ENCODE measurements at places on chromosomes 2 and 18.

- DNase-seq = no peak
Measured at GRCh38 chr2:236888794-236889780, 196.6 kb upstream of the COPS8 start.

DNA sequence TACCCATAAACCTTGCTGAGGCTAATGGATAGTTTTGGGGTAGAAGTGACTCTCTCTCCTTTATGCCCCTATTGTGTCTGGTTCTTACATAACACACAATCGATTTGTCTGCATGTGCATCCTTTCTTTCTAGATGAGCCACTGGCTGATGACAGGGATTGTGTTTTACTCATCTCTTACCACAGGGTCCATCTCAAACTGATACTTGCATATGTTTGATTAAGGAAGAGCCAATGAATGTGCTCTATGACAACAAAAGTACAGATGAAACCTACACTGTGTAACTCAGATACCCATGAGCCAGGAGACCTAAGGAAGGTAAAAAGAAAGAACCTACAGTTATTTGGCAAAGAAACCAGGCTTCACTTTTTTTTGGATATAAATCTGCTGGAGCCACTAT, 13.2 kb upstream of the BZW1 start:
- no peak for DNase-seq

GRCh38 chr2:20584399-20585358, 66.2 kb downstream of the HS1BP3 start:
- peak; percentile 71 for DNase-seq

GRCh38 chr2:231894566-231895380, 31.4 kb downstream of the NPPC start:
- no peak for DNase-seq

GRCh38 chr2:191638802-191639172, 39.1 kb upstream of the NABP1 start:
- DNase-seq = no peak

- DNase-seq = no peak
Measured at GRCh38 chr2:17608251-17608650, 67.8 kb downstream of the VSNL1 start.

- no peak for DNase-seq
Measured at GRCh38 chr18:47983946-47984345, 53.5 kb upstream of the SMAD2 start.

GRCh38 chr18:12334366-12334808, 26.3 kb downstream of the TUBB6 start:
- DNase-seq = no peak

GRCh38 chr2:198961547-198961946, 496.2 kb downstream of the SATB2 start:
- no peak for DNase-seq

DNA sequence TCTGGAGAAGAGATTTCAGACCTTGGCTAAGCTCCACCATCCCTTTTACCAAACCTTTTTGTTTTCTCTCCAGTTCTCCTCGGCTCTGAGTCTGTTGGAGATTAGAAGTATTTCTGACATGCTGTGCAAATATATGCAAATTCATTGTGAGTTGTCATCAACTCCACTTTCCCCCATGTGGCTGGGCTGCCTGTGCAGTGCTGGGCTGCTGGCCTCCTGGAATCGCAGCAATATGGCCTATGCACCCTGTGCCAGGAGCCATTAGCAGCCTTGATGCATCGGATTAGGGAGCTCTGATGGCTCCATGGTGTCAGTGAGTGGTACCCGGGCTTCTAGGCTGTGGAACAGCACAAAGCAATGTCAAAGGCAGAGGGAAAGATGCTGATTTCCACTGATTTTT, 80.0 kb downstream of the GPR39 start:
- DNase-seq = no peak

DNA sequence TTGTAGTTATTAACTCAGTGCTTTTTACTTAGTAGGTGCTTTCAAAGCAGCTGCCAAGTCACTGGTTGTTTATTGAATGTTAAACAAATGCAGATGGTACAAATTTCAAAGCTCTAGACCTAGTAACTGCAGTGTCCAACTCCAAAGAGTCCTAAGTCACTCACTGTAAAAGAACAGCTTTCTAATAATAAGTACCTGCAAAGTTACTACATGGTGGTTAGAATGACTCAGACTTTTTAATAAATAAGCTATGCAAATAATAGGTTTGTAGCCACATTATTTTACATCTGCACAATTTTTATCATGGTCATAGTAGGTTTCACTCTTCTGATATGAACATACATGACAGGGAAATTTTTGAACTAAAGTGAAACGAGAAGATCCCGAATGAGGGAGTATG, 1620.4 kb upstream of the CELF4 start:
- no peak for DNase-seq

DNA sequence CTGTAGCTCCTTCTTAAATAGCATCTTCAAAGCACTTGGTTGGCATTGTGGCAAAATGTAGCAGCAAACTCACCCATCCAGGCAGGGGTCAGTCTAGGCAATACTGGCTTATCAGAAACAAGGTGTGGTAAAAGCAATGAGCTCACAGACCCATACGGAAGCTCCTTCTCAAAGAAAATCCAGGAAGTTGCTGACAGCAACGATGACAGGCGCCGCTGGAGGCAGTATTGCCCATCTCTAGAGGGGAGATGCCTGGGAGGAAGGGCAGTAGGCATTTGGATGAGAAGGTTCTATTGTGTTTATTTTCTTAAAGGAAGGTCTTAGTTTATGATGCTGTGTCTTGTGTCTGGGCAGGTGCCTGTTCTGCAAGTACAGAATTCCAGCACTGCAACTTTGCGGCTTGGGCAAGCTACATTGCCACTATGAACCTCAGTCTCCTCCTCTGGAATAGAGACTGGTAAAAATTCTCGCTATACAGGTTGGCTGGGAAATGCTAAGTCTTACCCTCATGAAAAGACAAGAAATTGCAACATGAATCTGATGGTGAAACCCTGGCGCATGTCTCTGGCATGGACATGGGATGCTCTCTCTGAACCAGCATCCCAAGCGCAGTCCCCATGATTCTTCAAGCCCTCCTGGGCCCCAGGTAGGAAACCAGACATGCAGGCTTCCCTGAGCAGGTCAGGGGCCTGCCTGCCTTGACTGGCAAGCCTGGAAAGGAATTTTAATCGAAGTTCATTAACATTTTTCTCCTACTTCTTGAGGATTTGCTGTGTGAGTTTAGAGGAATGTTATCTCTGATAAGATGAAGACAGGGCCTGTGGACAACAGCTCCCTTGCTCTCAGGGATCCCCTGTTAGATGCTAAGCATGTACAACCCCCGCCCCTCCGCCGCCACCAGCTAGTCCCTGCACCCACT, 156.0 kb downstream of the TFCP2L1 start:
- DNase-seq = peak; percentile 71

DNA sequence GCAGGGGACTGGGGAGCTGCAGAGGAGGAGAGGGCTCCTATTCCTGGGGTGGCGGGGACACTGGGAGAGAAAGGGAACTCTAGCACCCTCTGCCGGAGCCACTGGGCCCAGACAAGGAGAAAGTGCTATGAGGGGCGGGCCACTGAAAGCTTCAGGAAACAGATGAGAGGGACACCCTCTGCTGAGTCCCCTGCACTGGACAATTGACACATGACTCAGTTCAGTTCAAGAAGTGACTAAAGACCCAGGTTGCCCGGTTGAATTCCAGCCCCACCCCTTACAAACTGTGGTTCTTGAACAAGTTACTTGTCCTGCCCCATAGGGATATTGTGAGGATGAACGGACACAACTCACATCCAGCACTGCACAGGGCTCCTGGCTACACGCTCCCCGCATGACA, 5.0 kb downstream of the RUFY4 start:
- no peak for DNase-seq

- no peak for DNase-seq
Measured at GRCh38 chr2:66794070-66794469, 359.1 kb downstream of the MEIS1 start.

DNA sequence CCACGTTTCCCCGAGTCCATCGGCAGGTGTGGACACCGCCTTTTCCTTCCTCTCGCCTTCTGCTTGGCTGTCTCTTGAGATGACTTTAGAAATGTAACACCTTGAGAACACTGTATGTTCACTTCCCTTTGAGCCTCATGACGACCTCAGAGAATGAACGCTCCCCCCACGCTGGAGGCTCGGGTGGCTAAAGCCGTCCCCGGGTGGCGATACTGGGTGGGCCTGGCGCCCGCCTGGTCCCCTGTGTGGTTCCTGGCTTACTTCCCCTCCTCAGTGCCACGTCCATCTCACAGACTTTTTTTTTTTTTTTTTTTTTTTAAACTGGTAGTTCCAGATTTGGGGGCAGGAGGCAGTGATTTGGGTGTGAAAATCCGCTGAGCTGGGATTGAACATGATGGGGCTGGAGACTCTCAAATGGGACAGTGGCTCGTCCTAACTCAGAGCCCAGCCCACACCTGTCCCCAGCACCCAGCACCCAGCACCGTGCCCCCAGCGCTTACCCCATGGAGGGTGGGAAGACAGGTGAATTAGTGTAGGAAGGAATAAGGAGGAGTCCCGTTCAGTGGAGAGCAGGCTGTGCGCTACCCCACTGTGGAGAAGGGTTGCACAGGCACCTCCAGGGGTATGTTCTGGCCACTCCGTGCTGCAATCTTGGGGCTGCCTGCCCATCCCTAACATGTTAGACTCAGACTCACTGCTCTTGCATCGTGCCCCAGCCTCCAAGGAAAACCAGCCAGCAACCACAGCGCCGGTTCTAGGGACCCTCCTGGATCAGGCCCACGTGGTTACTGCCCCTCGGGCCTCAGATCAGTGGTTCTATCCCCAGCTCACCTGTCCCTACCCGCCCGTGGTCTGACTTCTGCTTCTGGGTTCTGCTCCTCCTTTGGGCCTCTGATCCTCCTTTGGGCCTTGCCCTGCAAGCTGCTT, 174.0 kb downstream of the ASB1 start:
- DNase-seq = no peak

GRCh38 chr2:100070078-100070477, 72.3 kb downstream of the AFF3 start:
- DNase-seq = no peak

DNA sequence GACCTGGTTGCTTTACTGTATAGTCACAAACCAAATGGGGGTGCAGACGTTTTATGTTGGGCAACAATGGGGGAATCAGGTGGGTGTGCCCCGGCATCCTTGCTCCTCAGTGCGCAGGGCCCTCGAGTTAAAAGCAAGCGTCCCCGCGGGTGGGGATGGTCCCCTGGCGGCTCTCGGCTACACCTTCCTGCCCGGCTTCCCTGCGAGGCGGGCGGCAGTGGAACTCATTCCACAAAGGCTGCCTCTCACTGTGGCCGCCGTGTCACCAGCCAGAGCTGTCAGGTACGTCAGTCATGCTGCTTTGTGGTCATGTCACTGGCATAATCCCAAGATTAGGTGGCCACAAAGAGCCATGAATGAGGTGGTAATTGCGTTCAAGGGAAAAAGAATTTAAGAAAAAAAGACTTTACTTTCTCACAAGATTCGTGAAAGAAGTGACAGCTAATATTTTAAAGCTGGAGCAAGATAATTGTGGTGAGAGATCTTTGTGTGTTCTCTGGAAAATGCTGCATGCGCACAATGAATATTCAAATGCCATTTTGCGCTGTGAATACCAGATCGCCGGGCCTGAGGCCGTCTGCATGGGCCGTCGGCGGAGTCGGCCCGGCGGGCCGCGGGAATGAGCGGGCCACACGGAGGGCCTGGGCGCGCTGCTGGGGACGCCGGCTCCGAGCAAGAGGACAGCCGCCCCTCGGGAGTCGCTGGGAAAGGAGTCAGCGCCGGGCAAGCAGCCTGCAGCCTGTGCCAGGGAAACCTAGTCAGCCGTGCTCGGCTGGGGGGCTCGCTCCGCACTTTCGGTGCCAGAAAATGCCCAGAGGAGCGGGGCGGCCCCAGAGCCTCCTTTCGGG, 82.3 kb upstream of the LDLRAD4 start:
- DNase-seq = peak; percentile 84

- no peak for DNase-seq
Measured at GRCh38 chr2:64151476-64151875, 7.3 kb upstream of the PELI1 start.

DNA sequence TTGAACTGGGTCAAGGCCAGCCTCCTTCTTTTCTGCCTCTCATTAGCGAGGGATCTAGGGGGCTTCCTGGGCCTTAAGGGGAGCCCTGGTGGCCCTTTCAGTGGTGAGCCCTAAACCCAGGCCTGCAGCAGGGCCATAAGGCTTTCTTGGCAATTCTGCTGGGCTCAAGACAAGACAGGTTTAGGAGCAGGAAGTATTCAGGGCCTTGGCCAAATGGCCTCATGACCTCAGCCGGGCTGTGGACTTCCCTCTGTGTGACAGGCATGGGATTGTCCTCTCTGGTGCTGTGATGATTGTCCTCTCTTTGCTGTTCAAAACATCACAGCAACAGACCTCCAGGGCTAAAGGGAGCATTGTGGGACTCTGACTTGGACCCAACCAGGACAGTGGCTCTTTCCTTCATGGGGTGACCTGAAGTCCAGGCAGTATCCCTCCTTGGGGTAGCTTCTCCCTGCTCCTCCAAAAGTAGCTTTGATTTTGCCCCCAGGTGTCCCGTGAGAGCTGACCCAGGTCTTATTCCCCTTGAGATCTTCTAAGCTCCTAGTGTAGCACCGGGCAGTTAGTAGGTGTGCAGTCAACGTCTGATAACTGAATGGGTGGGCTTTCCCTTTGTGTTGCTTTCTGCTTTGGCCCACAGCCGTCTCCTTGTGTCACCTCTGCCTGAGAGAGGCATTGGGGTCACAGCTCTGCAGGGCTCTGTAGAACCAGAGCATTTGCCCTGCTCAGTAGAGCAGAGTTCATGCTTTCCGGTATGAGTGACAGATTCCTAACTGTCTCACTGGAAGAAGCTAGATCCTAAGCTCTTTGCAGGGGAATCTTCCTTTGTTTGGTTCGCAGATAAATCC, 14.7 kb downstream of the FOSL2 start:
- no peak for DNase-seq

DNA sequence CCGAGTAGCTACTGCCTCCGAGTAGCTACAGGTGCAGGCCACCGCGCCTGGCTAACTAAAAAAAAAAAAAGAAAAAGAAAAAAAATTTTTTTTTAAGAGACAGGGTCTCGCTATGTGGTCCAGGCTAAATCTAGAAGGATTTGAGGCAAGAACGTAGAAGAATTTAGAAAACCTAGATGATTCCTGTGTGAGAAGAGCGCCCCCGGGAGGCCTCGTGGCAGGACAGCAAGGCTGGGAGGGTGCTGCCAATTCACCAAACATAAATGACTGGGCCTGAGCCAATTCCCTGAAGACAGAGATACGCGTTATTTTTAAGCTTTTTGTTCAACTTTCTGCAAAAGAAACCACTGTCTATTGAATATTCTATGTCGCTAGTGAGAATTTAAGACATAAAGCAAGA, 90.1 kb upstream of the TGFA start:
- DNase-seq = no peak

- no peak for DNase-seq
Measured at GRCh38 chr2:109434351-109434750, 179.4 kb downstream of the SEPTIN10 start.

GRCh38 chr2:122300758-122301157, 545.3 kb downstream of the TSN start:
- no peak for DNase-seq

- DNase-seq = no peak
Measured at GRCh38 chr18:58674159-58674558, 2.9 kb downstream of the MALT1 start.

- no peak for DNase-seq
Measured at GRCh38 chr2:33298233-33298632, 178.2 kb upstream of the RASGRP3 start.

All from aorta (tissue), 5 donors.